ENCODE measurements at places on chromosomes 16 and 17.

- no peak for DNase-seq
These were observed 43.1 kb downstream of the GLG1 start for GRCh38 chr16:74563828-74564263.

GRCh38 chr16:53415504-53415903 lies 18.8 kb upstream of the RBL2 start:
- DNase-seq = no peak

DNA sequence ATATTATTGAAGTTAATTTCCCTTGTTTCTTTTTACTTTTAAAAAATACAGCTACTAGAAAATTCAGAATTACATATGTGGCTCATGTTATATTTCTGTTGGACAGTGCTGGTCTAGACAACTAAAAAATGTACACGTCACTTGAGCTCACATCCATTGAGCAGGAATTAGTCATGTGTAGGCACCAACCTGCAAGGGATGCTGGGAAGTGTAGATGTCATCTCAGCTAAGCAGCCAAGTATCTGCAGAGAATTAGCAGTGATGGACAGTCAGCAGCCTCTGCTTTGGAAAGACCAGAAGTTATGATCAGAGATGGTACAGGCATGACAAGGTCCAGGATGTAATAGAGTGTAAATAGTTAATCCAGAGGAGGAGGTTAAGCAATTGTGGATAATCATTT lies 87.1 kb upstream of the HS3ST2 start:
- no peak for DNase-seq

DNA sequence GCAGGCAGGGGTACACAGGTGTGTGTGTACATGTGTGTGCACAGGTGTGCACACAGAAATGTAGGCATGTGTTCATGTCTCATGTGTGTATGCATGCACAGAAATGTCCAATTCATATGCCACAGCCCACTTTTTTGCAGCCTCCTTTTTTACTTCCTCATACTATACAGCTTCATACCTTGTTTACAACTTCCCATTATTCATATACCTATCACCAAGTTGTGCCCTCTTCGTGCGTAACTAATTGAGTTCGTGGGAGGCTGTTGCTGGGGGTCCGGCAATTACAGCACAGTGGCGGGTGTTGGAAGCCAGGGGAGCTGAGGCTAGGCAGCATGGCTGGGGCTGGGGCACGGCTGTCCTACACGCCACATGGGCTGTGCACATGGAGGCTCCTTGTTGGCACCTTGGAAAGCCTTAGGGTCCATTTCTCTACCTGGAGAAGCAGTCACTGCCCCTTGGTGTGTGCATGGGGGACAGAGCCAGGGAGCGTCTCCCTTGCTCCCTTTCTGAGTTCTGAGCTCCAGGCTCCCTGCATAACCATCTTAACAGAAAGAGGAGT lies 266.7 kb downstream of the ENGASE start:
- no peak for DNase-seq

DNA sequence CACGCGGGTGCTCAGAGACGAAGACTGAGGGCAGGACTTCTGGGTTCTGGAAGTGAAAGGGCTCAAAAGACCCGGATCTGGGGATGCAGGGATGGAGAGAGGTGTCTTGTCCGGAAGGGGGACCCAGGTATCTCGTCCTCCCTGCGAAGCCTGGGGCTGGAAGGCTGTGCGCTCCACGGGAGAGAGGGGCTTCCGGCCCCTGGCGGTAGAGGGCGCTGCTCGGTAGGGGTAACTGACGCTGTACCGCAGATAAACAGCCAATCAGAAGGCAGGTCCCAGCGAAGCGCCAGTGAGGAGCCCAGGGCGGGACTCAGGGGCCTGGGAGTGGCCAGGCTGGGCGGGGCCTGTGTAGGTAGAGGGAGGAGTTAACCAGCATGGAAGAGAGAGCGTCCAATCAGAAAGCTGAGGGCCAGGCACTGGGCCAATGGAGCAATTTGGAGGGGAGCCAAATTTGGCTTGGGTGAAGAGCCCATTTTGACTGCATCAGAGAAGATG lies 804 bp downstream of the TGFB1I1 start:
- DNase-seq = no peak

- no peak for DNase-seq
These were observed 30.4 kb upstream of the ZC3H18 start for GRCh38 chr16:88539652-88540345.

All from epithelial cell of proximal tubule (primary cell).